ENCODE measurements at places on chromosomes 3 and 15.

DNA sequence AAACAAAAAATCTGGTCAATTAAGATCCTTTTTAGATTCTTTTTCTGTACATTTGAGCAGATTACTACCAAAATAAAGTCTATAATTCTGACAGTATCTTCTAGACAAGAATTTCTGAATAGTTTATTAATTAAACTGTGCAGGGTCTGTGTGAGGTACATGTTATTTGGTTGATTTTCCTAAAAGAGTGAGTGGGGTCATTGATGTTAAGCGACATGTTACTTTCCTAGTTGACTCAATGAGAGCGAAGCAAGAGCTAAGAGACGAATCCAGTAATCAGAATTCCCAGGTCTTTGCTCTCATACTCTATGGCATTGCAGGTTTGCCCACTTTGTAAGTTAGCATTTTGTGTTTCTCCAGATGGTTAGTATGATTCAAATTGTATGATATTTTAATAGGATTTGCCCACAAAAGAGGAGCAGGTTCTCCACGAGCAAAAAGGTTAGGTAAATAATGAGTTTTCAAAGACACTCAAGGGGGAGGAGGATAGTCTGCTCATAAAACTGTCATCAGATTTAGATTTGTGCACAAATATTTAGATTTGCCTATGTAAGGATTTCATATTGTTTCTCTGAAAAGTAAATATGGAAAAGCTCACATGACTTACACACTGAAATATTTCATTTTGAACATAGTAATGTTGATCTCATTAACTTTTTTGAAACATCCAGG lies 217.2 kb upstream of the CGNL1 start:
- DNase-seq: no peak

DNA sequence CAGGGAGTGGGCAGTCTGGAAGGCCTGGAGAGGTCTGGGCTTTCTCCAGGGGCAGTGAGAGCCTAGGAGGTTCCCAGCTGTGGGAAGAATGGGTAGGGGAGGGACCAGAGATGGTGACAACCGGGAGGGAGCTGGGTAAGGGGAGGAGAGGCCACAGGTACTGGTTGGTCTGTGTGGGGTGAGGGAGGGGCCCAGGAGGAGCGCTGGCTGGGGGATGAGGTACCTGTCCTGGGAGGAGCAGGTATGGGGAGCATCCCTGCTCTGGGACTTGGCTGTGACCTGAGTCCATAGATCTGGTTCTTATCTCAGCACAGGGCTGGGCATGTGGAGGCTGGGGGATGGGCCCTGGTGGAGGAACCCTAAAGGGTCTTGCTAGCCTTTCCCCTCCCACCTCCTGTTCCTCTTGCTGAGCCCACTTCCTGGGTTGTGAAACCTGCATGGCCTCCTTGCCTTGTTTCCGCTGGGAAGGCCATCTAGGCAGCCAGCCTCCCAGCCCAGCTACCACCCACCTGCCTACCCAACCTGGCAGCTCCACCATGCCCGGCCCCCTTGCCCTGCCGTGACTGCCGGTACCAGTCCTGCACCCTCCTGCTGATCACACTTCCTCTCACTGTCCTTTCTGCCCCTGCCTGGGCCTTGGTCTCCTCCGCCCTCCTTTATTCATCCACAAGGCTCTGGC lies 11.0 kb downstream of the PRKCD start:
- DNase-seq: no peak

- no peak for DNase-seq
Observed at GRCh38 chr15:47388299-47388698, 329.0 kb upstream of the SEMA6D start.

DNA sequence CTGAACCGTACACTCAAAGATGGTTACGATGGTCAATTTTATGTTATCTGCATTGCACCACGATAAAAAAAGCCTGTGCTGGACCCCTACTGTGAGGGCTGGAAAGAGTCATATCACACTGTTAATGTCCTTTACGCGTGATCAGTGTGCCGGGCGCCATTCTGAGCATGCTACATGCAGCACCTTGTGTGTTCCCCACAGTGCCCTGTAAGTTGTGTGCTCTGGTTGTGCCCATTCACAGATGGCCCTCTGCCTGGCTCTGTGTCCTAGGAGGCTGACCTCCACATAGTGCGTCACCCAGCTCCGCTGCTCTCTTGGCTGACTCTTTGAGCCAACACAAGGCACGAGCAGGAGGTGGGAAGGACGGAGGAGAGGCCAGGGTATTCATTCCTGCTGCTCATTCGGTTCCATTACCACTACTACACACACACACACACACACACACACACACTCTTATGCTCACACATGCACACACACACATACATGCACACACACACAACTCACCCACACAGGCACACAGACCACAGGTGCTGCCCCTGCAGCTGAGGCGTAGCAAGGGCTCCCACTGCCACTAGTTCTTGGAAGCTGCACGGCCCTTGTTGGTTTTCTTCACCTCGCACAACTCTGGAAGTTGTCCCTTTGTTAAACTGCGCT lies 129.6 kb upstream of the IQSEC1 start:
- no peak for DNase-seq

GRCh38 chr15:43528542-43529007 lies 11.2 kb downstream of the MAP1A start:
- no peak for DNase-seq

DNA sequence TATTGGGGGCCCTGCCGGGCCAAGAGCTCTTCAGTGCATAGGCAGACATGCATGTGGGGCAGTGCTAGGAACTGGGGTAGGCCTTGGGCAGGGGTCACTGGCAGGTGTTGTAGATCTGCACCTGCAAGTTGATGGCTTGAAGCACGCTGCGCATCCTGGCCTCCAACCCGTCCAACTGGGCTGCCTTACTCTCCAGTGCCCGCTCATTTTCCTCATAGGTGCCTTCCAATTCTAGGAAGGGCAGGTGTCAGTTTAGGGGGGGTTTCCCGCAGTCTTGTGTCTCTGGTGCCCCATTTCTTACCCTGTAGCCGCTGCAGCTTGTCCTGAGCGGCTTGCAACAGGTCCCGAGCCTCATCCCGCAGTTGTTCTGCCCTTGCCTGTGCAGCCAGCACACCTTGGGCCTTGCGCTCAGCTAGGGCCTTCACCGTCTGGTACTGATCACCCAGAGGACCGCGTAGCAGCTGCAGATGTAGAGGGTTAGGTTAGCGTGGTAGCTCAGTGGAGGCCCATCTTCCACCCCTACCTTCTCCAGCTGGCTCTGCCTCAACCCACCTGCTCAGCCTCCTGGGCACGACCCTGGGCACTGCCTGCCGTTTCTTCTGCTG lies 611 bp upstream of the USP19 start:
- no peak for DNase-seq
